ENCODE measurements at places on chromosomes 4 and X.

DNA sequence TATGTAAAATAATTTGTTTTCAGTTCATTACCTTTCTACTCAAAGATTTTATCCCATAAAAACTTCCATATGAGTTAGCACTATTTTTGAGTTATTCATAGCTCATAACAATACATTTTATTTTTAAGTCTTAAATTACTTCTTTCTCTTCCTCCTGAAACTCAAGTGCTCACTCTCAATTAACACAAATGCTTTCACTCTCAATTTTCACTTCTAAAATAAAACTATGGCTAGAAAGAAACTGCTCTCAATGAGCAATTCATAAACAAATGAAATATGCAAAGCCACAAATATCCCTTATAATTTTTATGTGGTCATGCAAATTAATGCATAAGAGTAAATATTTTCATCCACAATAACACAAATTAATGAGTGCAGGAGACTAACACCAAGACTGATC is 38.8 kb downstream of the MAML3 start:
- no peak for DNase-seq

GRCh38 chr4:5238173-5238572 is 186.9 kb downstream of the STK32B start:
- no peak for DNase-seq

GRCh38 chrX:2837961-2838360 is 9.2 kb downstream of the GYG2 start:
- DNase-seq = no peak

DNA sequence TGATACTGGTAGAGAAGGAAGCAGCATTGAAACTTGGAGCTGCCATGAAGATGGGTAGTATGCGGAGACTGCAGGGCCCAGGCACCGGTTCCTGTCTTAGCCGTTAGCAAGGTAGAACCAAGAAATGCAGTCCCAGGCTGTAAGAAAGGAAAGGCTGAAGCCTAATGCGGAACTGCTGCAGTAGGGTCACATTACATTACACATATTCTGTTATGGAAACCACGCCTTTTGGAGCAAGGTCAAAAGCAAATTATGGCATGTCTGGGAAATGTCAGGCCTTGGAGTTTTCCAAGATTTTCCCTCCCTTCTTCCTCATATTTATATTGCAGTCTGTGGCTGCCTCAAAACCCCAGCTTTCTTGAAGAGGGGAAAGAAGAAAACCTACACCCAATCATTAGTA is 204.8 kb upstream of the RASGEF1B start:
- DNase-seq = no peak

GRCh38 chrX:10033375-10034007 is 66.3 kb downstream of the CLDN34 start:
- no peak for DNase-seq

DNA sequence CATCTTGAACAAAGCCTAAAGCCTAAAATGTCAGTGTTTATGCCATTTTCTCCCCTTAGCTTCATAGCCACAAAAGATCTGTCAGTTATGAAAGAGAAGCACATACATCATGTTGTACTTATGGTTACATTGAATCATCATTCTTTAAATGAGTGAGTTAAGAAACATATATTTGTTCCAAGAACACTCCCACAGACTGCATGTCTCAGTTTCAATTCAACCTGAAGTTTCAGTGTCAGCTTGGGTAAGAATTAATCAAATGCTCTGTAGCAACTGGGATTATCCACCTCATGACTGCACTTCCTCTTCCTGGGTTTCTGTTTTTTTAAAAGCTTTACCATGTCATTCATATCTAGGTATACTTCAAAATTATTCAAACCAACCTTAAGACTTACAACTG is 3.9 kb upstream of the TMPRSS11B start:
- no peak for DNase-seq

GRCh38 chr4:48913346-48913745 is 6.8 kb upstream of the OCIAD2 start:
- DNase-seq = no peak

DNA sequence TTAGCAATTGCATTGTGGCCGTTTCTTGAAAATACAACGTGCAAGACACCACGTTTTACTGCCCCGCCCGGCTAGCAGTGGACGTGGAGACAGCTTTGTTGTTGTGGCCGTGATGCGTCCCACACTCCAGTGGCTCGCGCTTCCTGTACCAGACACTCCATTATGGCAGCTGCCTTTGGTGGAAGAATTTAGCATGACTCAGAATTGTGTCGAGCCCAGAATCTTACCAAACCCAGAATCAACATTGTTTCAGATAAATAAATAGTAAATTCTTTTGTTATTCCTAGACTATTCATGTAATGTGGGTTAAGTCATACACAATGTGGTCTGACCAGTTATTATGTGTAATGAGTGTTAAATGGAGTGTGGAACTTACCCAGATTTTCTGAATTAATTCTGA is 25.3 kb upstream of the S100P start:
- DNase-seq = no peak

DNA sequence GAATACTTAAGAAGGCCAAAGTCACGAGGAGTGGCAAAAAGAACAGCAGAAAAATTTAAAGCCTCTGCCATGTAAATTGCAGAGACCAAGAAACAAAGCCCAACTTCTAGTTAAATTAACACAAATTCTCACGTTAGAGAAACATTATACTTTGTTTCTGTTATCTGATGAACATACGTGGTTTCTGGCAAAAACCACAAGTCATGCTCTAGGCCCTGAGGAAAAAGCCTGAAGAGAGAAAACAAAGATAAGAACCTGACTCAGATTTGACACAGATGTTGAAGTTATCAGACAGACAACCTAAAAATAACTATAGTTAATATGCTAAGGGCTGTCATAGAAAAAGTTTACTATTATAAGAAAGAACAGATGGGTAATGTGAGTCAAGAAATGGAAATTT is 149.1 kb upstream of the PCDH10 start:
- no peak for DNase-seq

- DNase-seq = no peak
These were observed 742.6 kb downstream of the FAT4 start for GRCh38 chr4:126057371-126057770.

GRCh38 chr4:106602711-106603110 is 234.1 kb upstream of the GIMD1 start:
- no peak for DNase-seq

DNA sequence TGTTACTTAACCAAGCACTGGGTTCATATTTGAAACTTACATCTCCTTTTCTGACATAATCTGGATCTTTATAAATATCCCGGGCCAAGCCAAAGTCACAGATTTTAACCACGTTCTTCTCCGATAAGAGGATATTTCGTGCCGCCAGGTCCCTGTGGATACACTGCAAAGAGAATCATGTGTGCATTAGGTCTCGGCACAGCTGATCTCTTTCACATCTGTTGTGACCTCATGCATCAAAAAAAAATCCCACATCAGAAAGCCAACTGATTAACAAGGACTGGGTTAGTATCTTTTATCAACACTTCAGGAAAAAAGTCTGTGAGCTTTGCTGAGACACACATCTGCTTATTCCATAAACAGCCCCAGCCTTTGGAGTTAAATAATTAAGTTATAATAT is 35.5 kb downstream of the KDR start:
- no peak for DNase-seq

- DNase-seq = no peak
These were observed 672.5 kb upstream of the KLHL4 start for GRCh38 chrX:86845101-86845500.

GRCh38 chrX:119755981-119756533 is 2.3 kb upstream of the SOWAHD start:
- DNase-seq = no peak

- DNase-seq = no peak
These were observed 791.6 kb downstream of the TRIML1 start for GRCh38 chr4:188930822-188931221.

- no peak for DNase-seq
These were observed 187.8 kb downstream of the FRAS1 start for GRCh38 chr4:78244705-78245485.

- no peak for DNase-seq
These were observed 40.7 kb upstream of the MBTPS2 start for GRCh38 chrX:21798677-21799219.

DNA sequence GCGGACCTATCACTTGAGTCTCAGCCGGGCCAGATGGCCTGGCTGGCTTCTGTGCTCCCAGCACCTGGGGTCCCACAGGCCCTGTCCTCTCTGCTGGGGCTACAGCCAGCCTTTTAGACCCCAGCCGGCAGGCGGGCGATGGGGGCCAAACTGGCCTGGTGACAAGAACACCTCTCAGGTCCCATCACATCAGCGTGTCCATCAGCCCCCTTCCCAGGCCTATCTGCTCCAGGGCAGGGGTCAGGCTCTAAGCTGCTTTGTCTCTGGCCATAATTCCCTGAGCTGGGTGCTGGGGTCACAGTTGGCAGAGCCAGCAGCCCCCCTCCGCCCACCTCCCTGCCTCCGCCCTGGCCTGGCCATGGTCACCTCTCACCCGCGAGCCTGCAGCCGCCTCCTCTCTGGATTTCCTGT is 77.7 kb downstream of the PPP2R2C start:
- no peak for DNase-seq

DNA sequence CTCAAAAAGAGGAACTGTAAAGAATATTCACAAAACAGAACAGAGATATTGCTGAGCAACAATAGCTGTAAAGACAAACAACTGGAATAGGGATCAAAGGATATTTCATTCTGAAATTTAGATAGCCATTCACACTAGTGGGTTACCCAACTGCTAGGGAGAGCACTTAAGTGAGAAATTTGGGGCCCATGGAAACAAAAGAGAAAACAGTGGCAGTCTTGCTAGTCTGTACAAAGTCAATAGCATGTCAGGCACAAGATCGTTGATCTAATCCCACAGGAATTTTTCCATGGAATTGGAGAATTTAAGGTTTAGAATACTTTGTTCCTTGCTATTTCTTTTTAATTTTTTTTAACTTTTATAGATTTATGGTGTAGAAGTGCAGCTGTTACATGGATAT is 467.0 kb downstream of the PCDH18 start:
- DNase-seq = no peak

- no peak for DNase-seq
These were observed 18.5 kb upstream of the EDA start for GRCh38 chrX:69597399-69597798.

Data from RPMI8226 (cell line).